Stimulated activated CD4-positive, alpha-beta T cell treated with anti-CD3 and anti-CD28 coated beads, Interleukin-12 subunit alpha, Interleukin-12 subunit beta, amount 100 ng/mL, for 48 hours (primary cell): ENCODE measurements at places on chromosomes 5 and 9.

- no peak for DNase-seq
Observed at GRCh38 chr5:126171916-126172315, 251.3 kb upstream of the GRAMD2B start.

GRCh38 chr9:81558091-81558830 is 131.1 kb downstream of the TLE1 start:
- no peak for DNase-seq

DNA sequence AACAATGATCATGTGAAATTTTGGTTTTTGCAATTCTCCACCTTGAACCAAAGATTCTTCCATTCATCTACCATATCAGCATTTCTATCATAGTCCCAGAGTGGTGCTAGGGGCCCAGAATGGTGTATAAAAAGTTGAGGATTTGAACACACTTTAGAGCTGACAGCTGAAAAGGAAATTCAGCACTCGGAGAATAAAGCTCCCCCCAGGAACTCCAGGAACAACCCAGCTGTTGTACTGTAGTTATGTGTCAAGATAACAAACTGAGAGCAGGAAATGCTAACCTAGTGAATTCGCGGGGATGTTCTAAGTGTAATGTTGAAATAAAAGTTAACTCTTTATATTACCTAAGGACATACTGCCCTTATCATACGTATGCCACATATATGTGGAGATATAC is 216.7 kb downstream of the NFIB start:
- no peak for DNase-seq

DNA sequence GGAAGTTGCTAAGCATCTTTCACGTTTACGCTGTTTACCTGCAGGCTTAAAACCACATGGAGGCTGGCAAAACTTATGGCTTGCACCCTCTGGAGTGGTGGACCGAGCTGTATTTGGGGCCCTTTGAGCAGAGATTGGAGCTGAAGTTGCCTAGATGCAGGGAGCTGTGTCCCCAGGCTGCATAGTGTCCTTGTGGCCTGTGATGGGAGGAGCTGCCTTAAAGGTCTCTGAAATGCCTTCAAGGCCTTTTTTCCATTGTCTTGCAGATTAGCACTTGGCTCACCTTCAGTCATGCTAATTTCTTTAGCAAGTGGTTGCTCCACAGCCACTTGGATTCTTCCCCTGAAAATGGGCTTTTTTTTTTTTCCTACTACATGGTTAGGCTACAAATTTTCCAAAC is 81.5 kb upstream of the CHD1 start:
- DNase-seq = no peak

GRCh38 chr5:148937239-148937638 is 110.8 kb downstream of the ADRB2 start:
- DNase-seq = no peak

GRCh38 chr5:93385655-93386054 is 195.4 kb downstream of the NR2F1-AS1 start:
- no peak for DNase-seq

GRCh38 chr5:170681013-170681433 is 102.5 kb upstream of the GABRP start:
- peak; percentile 15 for DNase-seq

DNA sequence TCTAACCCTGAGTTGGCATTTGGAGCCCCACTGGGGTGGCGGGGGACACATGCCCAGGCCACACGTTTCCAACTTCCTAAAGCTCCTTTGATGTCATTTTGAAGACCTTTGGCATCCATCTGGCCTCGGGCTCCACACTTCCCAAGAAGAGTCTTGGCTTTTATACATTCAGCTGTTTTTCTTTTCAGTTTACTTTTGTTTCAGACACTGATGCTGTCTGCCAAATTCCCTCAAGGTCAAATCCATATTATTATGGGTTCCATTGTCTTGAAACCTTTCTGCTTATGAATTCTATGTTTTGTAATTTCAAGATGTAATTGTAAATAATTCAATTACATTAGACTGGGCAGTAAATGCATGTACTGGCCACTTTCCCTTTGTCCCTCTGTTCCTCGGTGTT is 23.7 kb upstream of the NFIB start:
- DNase-seq = no peak
